HepG2 (cell line): ENCODE measurements at places on chromosomes 16 and 17. TPM values are rescaled to one million over a fixed set of nuclear protein-coding genes. Genes with fewer than 3 reads are reported as not detected.

The APRT gene
- total RNA-seq = 242 and 274 TPM in 2 replicates

The MARCHF10 gene
- not detected in 2 replicates for total RNA-seq

The NOS2 gene
- 0.02 TPM in 1 of 2 replicates, not detected in the other for total RNA-seq

The TM4SF5 gene
- 15.6 and 30.1 TPM in 2 replicates for total RNA-seq

The PPM1D gene
- 26.2 and 32.3 TPM in 2 replicates for total RNA-seq

The SMTNL2 gene
- total RNA-seq = 5.1 and 5.8 TPM in 2 replicates

The TBC1D26 gene
- total RNA-seq = not detected in 2 replicates

- H3K27me3 ChIP-seq = no peaks in the 10 kb centered on the region
- H3K36me3 ChIP-seq = no peaks in the 10 kb centered on the region
- H3K27ac ChIP-seq = no peak overlapping the region
- no peak overlapping the region for H3K4me3 ChIP-seq
- no peaks in the 10 kb centered on the region for H3K4me1 ChIP-seq
These were observed 61.0 kb downstream of the TNRC6C start for GRCh38 chr17:78019367-78019975.

GRCh38 chr17:78278139-78278741 lies 46.8 kb downstream of the TMEM235 start:
- H3K36me3 ChIP-seq = no peaks in the 10 kb centered on the region
- peaks cover 20% of the 10 kb centered on the region for H3K27me3 ChIP-seq
- H3K4me1 ChIP-seq = peaks cover 31% of the 10 kb centered on the region
- no peak overlapping the region for H3K27ac ChIP-seq
- no peak for DNase-seq

- H3K4me3 ChIP-seq = no peak overlapping the region
- no peak overlapping the region for H3K27ac ChIP-seq
- no peak for DNase-seq
- H3K36me3 ChIP-seq = peaks cover 16% of the 10 kb centered on the region
These were observed 2.6 kb downstream of the ACADVL start for GRCh38 chr17:7222093-7222971.

DNA sequence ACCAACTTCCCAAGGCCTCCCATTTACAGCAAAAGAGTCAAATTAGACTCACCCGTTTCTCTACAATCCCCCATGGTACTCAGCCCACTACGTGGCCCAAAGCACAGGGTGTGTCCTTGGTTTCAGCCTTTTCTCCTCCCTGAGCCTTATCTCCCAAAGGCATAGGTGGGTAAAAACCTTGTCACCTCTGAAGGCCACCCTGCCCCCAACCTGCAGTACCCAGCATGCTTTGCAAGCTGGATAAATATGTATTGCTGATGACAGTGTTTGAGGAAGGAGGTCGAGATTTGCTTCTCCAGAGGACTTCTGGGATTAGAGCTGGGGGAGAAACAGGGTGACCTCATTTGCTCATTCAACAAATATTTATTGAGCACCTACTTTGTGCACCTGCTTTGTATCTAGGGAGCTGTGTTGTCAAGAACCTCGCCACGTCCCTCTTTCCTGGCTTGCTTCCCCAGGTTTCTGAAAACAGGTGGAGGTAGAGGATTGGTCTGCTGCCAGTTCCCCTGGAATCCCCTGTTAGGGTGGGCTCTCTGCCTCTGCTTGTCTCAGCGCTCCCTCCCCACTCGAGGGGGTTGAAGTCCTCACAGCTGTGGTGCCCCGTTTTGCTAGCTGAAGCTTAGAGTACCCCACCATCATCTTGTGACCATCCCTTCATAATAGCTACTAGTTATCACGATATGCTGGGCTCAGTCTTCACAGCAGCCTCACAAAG lies 3.0 kb downstream of the LASP1 start:
- peaks cover 6% of the 10 kb centered on the region for H3K36me3 ChIP-seq
- H3K4me3 ChIP-seq = peak overlapping the region; percentile 99; the same call in 1 of the 2 replicates
- peaks cover 54% of the 10 kb centered on the region for H3K4me1 ChIP-seq
- H3K27me3 ChIP-seq = peaks cover 2% of the 10 kb centered on the region; the same call in 1 of the 2 replicates
- DNase-seq = peak; percentile 92

DNA sequence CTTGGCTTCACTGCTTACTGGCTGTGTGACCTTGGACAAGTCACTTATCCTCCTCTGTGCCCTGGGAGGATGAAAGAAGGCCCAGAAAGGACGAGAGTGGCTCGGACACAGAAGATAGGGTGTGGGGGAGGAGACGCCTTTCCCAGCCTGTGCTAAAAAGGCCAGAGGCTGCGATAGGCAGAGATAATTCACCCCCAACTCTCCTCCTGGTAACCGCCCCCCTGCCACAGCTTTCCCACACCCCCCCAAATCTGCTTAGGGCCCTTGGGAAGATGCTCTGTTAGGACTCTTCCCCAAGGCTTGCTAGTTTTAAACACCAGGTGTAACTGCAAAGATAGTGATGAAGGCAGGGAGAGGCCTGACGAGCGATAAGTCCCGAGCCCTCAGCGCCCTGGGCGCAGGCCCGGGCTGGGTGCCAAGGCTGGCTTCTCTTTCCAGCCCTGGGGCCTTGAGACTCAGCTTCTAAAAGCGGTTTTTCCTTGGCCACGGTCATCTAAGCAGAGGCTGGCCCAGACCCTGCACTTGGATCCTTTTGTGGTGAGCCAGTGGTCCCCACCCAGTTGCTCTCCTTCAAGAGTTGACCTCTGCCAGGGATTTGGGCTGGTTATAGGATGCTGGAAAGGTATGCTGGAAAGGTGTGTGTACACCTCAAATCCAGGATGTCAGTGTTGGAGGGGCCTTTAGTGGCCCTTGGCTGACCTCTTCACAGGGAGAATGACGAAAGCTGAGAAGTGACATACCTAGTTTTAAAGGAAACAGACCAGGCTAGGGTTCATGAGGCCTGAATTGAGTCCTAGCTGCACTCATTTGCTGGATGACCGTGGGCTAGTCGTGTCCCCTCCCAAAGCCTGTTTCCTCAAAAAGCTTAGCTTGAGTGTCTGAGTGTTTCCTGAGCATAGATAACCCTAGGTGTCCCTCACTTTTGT lies 3.4 kb upstream of the PPP1R9B start:
- no peak overlapping the region for H3K4me3 ChIP-seq
- peaks cover 2% of the 10 kb centered on the region; the same call in 1 of the 2 replicates for H3K27me3 ChIP-seq
- DNase-seq = no peak
- no peaks in the 10 kb centered on the region for H3K36me3 ChIP-seq

- peak overlapping the region; percentile 87 for H3K27ac ChIP-seq
- H3K4me3 ChIP-seq = no peak overlapping the region
- H3K4me1 ChIP-seq = peaks cover 57% of the 10 kb centered on the region
- no peaks in the 10 kb centered on the region for H3K36me3 ChIP-seq
- H3K27me3 ChIP-seq = no peaks in the 10 kb centered on the region
- DNase-seq = no peak
These were observed 1.5 kb upstream of the NQO1 start for GRCh38 chr16:69727916-69728270.

GRCh38 chr17:76833034-76833644 lies 35.1 kb upstream of the MGAT5B start:
- no peak overlapping the region for H3K4me3 ChIP-seq
- no peak overlapping the region for H3K27ac ChIP-seq
- H3K27me3 ChIP-seq = peaks cover 2% of the 10 kb centered on the region; the same call in 1 of the 2 replicates
- H3K4me1 ChIP-seq = no peaks in the 10 kb centered on the region
- no peaks in the 10 kb centered on the region for H3K36me3 ChIP-seq
- DNase-seq = no peak

DNA sequence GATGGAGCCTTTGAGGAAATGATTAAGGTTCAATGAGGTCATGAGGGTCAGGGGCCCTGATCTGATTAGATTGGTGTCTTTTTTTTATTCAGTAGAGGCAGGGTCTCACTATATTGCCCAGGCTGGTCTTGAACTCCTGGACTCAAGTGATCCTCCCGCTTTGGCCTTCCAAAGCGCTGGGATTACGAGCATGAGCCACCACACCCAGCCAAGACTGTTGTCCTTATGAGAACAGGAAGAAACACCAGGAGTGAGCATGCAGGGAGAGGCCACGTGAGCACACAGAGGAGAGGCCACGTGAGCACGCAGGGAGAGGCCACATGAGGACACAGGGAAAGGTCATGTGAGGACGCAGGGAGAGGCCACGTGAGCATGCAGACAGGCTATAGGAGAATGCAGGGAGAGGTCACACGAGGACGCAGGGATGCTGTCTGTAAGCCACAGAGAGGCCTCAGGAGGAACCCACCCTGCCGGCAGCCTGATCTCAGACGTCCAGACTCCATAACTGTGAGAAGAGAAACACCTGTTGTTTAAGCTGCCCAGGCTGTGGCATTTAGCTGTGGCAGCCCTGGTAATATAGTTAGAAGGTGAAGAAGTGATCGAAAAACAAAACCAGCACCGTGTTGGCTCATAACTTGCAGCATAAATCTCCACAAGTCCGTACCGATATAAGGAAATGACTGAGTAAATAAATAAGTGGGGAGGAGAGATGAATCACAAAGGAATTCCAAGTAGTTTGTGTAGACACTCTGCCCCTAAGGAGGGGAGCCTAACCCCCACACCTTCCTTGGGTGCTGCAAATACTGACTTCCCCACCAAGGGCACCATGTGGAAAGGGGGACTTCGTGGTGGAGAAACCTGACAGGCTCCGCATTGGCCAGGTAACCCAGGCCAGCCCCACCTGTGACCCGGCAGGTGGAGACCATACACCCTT lies 14.6 kb upstream of the CSNK1D start:
- H3K36me3 ChIP-seq = no peaks in the 10 kb centered on the region
- H3K4me1 ChIP-seq = peaks cover 69% of the 10 kb centered on the region
- no peak overlapping the region for H3K4me3 ChIP-seq
- H3K27ac ChIP-seq = peak overlapping the region; percentile 49
- H3K27me3 ChIP-seq = peaks cover 4% of the 10 kb centered on the region; the same call in 2 of the 3 replicates
- DNase-seq = peak; percentile 97

- no peaks in the 10 kb centered on the region for H3K36me3 ChIP-seq
- no peak overlapping the region for H3K4me3 ChIP-seq
- no peak overlapping the region for H3K27ac ChIP-seq
- H3K27me3 ChIP-seq = peaks cover 6% of the 10 kb centered on the region; the same call in 1 of the 2 replicates
These were observed 43.1 kb upstream of the DLX4 start for GRCh38 chr17:49925921-49926320.

- no peaks in the 10 kb centered on the region for H3K27me3 ChIP-seq
- H3K4me3 ChIP-seq = no peak overlapping the region
- H3K4me1 ChIP-seq = no peaks in the 10 kb centered on the region
- peaks cover 45% of the 10 kb centered on the region for H3K36me3 ChIP-seq
- H3K27ac ChIP-seq = no peak overlapping the region
These were observed 13.3 kb downstream of the FLII start for GRCh38 chr17:18245038-18245776.

- no peak overlapping the region for H3K27ac ChIP-seq
- no peaks in the 10 kb centered on the region for H3K36me3 ChIP-seq
- no peaks in the 10 kb centered on the region for H3K4me1 ChIP-seq
- H3K27me3 ChIP-seq = peaks cover 3% of the 10 kb centered on the region; the same call in 2 of the 3 replicates
These were observed 28.8 kb downstream of the ANKFN1 start for GRCh38 chr17:56182081-56182480.

GRCh38 chr17:60065136-60065535 lies 13.6 kb downstream of the HEATR6 start:
- H3K4me1 ChIP-seq = no peaks in the 10 kb centered on the region
- DNase-seq = no peak
- no peak overlapping the region for H3K4me3 ChIP-seq
- peaks cover 11% of the 10 kb centered on the region for H3K36me3 ChIP-seq

GRCh38 chr16:56262551-56263245 lies 71.4 kb downstream of the GNAO1 start:
- no peak for DNase-seq
- no peaks in the 10 kb centered on the region for H3K36me3 ChIP-seq
- peaks cover 52% of the 10 kb centered on the region for H3K4me1 ChIP-seq
- H3K27me3 ChIP-seq = peaks cover 2% of the 10 kb centered on the region
- no peak overlapping the region for H3K4me3 ChIP-seq

DNA sequence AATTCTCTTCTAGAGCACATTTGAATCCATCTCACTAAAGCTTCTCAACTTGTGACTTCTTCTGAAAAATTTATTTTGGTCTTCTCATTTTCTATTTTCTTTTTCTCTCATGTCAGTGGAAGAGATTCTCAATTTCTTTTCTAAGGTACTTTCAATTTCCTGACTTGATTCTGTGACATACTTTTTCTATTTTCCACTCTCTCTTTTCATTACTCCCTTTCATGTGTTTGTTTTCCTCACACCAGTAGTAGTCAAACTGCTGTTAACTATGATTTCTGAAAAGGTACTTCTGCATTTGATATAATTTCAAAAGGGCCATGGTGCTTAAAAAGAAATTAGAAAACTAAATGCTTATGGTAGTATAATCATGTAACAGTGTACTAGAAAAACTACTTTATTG lies 41.9 kb downstream of the NFAT5 start:
- H3K4me3 ChIP-seq = no peak overlapping the region
- no peak overlapping the region for H3K27ac ChIP-seq
- no peaks in the 10 kb centered on the region for H3K27me3 ChIP-seq
- no peak for DNase-seq
- peaks cover 42% of the 10 kb centered on the region for H3K36me3 ChIP-seq
- peaks cover 14% of the 10 kb centered on the region for H3K4me1 ChIP-seq

DNA sequence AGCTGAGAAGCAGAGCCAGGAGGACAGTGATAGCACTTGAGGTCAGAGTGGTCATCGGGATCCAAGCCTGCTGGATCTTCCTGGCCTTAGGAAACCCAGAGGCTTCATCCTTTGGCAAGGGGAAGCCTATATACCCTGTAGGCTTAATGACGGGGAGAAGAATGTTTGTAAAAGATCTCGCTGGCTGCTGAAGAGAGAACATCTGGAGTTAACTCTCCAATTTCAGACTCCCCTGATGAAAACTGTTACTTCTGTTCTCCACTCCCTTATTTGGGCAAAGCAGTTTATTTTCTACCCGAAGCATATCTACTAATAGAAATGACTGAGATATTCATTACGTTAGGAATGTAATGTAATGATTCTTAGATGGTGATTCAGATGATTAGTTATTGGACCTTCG lies 487.0 kb downstream of the CDH13 start:
- H3K36me3 ChIP-seq = no peaks in the 10 kb centered on the region
- DNase-seq = no peak
- H3K27me3 ChIP-seq = peaks cover 10% of the 10 kb centered on the region; the same call in 1 of the 3 replicates
- H3K27ac ChIP-seq = no peak overlapping the region
- no peaks in the 10 kb centered on the region for H3K4me1 ChIP-seq
